Hematopoietic multipotent progenitor cell treated with erythropoietin and hydrocortisone succinate and interleukin-3 and kit ligand, for 4 days (in vitro differentiated cells): ENCODE measurements at places on chromosomes 2 and 18.

DNA sequence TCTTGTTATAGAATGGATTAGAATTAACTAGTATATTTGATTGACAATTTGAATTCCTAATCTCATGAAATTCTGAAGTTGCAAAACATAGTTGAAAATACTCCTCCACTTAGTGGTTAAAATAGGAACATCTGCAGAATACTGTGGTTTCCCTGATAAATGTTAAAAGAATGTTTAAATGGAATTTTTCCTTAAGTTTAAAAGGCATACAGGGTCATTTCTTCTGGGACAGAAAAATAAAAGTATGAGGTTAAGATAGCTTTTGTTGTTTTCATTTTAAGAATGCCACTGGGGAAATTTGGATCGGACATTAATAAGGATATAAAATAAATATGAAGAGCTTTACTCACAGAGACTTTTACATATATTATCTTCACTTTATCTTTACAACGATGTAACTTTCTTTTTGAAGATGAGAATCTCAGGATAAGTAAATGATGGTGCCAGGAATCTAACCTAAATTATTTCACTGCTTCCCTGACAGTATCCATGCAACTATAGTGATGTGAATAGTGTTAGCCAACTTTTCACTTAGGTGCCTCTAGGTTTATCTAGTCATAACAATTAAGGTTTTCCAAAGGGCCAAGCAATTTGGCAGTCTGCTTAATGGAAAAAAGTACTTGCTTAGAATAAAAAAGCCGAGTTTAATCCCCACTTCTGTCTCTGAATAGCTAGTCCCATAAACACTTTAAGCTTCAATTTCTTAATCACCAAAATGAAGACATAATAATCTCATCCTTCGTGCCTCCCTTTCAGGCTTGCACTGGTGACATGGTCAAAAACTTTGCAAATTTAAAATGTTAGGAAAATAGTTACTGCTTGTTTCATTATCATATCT, 151.8 kb upstream of the STK17B start:
- no peak for DNase-seq

GRCh38 chr2:27164960-27165763, 16.4 kb downstream of the TCF23 start:
- no peak for DNase-seq

DNA sequence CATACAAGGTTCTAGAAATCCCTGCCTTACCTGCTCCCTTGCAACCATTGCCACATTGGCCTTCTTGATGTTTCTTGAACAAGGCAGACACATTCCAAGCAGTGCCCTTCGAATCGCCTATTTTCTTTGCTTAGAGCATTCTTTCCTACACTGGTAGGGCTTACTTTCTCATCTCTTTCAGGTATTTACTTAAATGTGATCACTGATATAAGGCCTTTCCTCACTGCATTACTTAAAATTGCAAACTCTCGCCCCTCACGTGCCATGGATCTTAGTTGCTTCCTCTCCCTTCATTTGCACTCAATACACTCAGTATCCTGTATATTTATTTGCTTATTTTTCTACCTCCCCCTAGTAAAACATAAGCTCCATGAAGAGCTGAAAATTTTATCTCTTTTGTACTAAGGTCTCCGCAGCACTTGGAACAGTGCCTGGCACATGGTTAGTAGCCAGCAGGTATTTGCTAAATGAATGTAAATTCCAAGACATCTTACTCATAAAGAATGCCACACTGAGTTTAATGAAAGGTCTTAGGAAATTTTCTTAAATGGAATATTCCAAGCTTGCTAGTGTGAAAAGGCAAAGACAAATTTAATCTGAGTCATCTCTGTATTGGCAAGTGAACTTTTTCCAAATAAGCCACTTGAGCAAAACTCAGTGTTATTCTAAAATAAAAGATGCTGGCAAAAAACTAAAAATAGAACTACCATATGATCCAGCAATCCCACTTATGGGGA, 42.4 kb upstream of the FIGN start:
- DNase-seq = no peak

DNA sequence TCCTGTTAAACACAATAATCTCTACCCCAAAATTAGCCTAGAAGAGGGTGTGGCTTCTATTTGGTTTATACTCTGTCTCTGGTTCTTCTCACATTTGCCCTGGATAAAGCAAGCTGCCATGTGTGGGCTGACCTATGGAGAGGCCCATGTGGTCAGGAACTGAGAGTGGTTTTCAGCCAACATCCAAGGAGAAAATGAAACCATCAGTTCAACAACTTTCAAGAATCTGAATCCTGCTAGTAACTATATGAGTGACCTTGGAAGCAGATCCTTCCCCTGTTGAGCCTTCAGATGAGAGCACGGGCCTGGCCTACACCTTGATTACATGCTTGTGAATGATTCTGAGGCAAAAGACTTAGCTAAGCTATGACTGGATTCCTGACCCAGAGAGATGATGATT, 11.5 kb upstream of the TRIB2 start:
- DNase-seq = peak; percentile 47

GRCh38 chr18:9736286-9736835, 28.3 kb downstream of the RAB31 start:
- no peak for DNase-seq

GRCh38 chr2:236755278-236755840, 185.7 kb downstream of the ACKR3 start:
- no peak for DNase-seq

- no peak for DNase-seq
Measured at GRCh38 chr18:47915229-47915628, 15.2 kb downstream of the SMAD2 start.

GRCh38 chr18:77833807-77834206, 584.2 kb downstream of the GALR1 start:
- no peak for DNase-seq

- no peak for DNase-seq
Measured at GRCh38 chr2:146212602-146213001, 1632.2 kb upstream of the ACVR2A start.

DNA sequence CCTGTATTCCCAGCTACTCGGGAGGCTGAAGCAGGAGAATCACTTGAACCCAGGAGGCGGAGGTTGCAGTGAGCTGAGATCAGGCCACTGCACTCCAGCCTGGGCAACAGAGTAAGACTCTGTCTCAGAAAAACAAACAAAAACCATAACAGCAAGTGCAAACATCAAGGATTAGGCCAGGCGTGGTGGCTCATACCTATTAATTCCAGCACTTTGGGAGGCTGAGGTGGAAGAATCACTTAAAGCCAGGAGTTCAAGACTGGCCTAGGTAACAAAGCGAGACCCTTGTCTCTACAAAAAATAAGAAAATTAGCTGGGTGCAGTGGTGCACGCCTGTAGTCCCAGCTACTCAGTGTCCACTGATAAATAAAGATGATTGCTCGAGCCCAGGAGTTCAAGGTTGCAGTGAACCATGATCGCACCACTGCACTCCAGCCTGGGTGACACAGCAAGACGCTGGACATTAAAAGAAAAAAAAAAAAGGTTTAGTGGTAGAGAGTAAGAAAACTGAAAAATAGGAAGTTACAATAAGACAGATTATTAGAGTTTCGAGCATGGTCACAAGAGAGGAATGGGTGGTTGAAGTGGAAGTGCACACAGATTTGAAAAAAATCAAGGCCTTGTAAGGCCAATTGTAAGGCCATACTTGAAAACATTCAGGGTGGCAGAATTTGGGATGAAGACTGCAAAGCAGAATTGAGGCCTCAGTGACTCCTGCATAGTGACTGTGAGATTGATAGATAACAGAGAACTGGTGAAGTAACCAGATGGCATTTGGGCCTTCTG, 6.4 kb upstream of the KCMF1 start:
- DNase-seq = no peak

DNA sequence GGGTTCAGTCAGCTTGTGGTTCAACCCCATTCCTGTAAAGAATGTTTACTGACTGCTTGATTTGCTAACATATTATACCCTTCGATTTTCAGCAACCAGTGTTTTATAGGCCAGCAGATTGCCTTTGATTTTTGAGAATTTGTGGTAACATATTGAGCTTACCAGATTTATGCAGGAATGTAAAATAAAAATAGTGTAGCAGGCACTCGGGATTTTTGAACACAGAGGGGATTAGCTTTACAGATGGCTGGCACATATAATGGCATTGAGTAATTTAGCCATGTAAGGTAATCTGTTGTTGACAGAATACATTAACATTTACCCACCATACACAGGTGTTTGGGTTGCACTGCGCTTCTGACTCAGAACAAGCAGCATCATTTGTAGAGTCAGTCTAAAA, 354.0 kb downstream of the LRRTM1 start:
- no peak for DNase-seq

GRCh38 chr18:11283479-11284161, 134.3 kb upstream of the PIEZO2 start:
- DNase-seq = no peak
